ENCODE measurements at places on chromosomes 12 and 14.
A peak's percentile ranks its signal among the peaks of the same experiment; 100 is the strongest.

DNA sequence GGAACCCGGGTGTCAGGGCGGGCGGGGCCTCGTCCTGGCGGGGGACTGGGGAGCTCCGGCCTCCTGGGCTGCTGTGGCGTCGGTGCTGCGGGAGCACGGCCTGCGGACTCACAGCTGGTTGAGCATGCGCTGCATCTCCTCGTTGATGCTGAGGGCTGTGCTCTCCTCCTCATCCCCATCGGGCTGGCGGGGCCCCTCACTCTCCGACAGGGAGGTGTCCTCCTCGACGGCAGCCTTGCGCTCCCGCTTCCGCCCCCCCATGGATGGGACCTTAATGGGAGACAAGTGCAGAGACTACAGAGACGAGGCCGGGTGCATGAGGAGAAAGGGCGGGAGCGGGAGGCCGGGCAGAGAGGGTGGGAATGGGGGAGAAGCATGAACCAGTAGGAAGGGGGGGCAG lies 7.3 kb downstream of the IFFO1 start:
- DNase-seq = no peak

- DNase-seq = no peak
Observed at GRCh38 chr14:71956920-71957563, 24.8 kb downstream of the RGS6 start.

DNA sequence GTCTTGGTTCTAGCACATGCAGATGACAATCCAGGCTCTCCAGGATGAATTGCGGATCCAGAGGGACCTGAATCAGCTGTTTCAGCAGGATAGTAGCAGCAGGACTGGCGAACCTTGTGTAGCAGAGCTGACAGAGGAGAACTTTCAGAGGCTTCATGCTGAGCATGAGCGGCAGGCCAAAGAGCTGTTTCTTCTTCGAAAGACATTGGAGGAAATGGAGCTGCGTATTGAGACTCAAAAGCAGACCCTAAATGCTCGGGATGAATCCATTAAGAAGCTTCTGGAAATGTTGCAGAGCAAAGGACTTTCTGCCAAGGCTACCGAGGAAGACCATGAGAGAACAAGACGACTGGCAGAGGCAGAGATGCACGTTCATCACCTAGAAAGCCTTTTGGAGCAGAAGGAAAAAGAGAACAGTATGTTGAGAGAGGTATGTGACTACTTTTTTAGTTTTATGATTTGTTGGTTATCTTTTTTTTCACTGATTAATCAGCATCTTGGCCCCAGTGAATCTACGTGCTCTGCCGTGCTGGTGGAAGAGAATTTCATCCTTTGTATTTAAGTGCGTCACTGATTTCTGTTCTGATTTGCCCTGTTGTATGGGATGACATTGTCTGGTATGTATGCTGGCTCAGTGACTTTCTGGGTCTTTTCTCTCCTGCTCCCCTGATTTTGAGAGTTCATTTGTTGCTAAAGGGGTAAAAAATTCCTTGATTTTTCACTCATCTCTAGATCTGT lies 92.3 kb downstream of the ERC1 start:
- no peak for DNase-seq

DNA sequence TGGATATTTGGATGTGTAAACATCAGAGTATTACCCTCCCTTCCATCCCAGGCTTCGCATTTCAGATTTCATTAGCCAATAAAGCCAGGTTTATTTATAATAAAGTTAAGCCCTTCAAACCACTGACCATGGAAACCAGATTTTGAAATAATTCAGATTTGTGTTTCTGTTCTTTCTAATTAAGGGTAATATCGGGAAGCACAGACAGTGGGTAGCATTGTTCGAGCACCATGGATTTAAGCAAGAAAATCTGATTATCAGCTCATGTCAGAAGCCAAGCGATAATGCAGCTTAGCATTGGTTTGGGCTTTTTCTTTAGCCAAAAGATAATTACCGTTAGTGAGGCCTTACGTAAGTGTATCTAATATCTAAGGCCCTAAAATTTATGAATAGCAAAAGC lies 116.1 kb downstream of the C12orf42 start:
- no peak for DNase-seq

- peak; percentile 63 for DNase-seq
Observed at GRCh38 chr14:41605550-41606281, 960 bp upstream of the LRFN5 start.

GRCh38 chr12:124582108-124582424 lies 14.7 kb upstream of the NCOR2 start:
- no peak for DNase-seq

- DNase-seq = peak; percentile 75
Observed at GRCh38 chr14:77067632-77068516, 30.2 kb upstream of the CIPC start.

DNA sequence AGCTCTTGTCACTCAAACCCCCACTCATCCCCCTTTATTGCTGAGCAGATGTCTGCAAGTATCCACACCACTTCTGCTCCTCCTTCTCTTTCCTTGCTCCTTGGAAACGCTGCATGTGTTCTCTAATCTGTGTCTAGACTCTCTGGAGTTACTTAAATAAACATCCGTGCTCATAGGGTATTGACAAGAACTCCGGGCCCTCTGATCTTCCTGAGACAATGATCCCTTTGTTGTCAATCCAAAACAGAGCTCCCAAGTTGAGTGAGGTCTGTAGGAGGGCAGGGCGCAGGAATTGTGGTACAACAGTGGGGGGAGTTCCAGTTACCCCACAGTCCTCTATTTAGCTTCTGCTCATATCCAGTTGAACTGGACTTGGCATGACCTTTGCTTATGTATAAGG lies 489.0 kb downstream of the SNAPC1 start:
- no peak for DNase-seq

DNA sequence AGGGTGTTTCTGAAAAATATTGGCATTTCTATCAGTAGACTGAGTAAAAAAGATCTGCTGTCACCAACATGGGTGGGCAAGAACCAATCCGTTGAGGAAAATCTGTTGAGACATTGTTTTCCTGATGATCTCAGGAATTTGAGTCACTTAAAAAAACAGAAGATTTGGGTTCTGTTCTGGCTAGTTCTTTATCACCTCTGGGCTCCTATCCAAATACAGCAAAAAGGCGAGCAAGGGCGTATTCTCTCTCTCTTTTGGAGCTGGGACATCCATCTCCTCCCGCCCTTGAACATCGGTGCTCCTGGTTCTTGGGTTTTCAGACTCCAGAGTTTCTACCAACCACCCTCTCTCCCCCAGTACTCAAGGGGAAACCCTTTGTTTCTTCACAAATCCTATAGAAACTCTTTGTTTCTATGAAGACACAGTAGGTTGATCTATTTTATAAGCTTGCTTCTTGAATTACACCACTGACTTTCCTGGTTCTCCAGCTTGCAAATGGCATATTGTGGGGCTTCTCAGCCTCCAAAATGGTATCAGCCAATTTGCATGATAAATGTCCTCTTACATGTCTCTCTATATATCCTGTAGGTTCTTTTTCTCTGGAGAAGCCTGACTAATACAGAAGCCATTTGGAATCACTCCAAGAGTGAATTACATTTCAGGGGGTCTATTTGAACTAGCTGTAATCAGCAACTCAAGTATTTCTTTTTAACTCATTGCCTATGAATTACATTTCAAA lies 263.9 kb upstream of the TMTC1 start:
- peak; percentile 65 for DNase-seq

DNA sequence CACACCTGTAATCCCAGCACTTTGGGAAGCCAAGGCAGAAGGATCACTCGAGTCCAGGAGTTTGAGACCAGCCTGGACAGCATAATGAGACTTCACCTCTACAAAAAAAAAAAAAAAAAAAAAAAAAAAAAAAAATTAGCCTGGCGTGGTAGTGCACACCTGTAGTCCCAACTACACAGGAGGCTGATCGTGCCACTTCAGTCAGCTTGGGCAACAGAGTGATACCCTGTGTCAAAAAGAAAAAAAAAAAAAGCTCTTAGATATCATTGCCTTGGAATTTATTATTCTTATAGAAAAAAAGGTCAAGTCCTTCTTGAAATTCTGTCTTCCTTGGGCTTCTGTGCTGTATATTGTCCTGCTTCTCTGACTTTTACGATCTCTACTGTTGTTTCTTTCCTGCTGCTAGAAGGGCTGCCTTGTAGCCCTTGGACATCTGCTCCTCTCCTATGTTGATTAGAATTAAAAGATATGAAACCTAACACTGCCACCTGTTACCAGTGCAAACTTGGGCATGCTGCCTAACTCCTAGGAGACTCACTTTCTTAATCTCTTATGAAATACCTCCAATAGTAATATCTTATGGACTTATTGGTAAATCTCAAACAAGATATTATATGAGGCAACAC lies 5.7 kb downstream of the TMEM19 start:
- DNase-seq = no peak

All from NCI-H1092 (cell line).